NCI-H2081 treated with DMSO at 0.1 percent for 48 hours (cell line): ENCODE measurements at places on chromosomes 5 and 9.

- DNase-seq = no peak
Measured at GRCh38 chr5:2453781-2454180, 297.7 kb downstream of the IRX2 start.

DNA sequence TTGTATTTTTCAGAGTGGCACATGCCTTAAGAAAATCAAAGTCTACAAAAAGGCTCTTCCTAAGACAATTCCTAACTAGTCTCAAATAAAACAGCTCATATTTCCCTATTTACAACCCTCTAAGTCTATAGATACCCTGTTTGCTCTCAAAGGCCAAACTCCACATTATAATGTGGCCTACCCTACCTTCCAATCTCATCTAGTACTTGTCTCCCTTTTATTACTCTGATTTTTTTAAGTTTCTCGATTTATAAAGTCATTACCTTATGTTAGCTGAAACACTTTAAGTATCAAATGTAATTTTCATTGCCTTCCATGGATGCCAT lies 19.4 kb downstream of the KIAA1191 start:
- DNase-seq = no peak

- DNase-seq = peak; percentile 84
Measured at GRCh38 chr5:26666371-26666770, 372.0 kb downstream of the CDH9 start.

DNA sequence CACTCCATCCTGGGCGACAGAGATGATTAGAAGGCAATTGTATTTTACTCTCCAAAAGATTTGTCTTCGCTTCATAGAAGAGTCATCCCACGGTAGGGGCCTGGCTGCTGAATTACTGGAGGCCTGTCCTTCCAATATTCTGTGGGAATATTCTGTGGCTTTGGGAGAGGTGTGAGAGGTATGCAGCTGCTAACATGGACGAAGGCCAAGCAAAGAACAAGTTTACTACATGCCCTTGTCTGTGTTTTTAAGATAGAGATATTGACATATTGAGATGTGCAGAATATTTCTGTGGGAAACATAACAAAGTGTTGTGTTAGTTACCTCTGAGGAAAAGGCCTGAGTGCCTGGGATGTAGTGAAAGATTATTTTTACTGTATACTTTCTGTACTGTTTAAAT lies 71.8 kb upstream of the SMIM15 start:
- no peak for DNase-seq

- no peak for DNase-seq
Measured at GRCh38 chr5:172683645-172684471, 42.8 kb downstream of the NEURL1B start.

DNA sequence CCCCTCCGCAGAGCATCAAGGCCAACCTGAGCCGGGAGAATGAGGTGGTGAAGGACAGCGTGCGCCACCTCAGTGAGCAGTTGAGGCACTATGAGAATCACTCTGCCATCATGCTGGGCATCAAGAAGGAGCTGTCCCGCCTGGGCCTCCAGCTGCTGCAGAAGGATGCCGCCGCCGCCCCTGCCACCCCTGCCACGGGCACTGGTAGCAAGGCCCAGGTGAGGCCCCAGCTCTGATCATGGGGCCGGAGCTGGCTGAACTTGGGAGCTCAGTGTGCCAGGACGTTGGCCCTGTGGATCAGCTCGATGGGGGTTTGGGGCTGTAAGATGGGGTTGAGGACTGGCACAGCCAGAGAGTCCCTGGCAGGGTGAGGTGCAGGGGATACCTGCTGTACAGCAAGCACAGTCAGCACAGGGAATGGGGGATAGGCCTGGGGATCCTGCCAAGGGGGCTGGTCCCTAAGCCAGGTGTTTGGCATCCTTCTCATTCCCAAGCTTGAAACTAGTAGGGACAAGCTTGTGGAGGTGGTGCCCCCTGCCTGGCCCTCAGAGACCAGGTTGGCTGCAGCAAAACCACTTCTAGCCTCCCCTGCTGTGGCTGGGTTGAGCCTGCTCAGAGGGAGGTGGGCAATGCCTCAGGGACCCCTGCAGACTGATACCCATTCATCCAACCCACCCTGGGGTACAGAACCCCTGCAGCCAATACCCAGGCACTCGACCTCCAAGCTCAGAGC lies 22.5 kb downstream of the OLFML2A start:
- no peak for DNase-seq

GRCh38 chr9:15231788-15232635 lies 75.0 kb downstream of the TTC39B start:
- DNase-seq = no peak

- DNase-seq = no peak
Measured at GRCh38 chr9:135098400-135099105, 11.1 kb downstream of the OLFM1 start.

DNA sequence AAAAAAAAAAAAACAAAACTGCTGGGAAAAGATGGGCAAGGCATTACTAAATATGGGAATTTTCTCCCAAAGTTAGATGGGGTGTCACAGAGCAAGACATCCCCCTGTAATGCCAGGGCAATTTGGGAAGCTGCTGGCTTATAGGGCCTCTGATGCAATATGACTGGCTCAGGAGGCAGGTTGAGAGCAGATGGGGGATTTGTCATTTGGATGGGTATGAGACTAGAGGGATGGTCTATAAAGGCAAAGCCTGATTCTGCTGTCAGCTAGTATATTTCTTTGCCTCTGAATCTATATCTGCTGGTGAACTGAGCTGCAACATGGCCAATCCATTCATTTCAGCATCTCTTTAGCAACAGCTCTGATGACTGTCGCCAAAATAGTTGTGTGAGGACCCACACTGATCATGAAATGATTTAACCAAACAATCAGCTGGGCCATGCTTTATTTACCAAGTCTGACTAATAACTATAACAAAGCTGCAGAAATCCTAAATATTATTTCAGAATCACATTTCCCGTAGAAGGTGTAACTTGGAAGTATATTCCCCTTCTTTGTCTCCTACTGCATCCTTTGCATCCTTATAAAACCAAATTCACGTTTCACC lies 455.1 kb upstream of the ZNF608 start:
- no peak for DNase-seq

GRCh38 chr5:141681695-141682641 lies at the start of gene ARAP3:
Gene ARAP3 (minus strand): TSS chr5:141682230. CDS start chr5:141680486, 1,744 bp downstream.
- no peak for DNase-seq

- no peak for DNase-seq
Measured at GRCh38 chr5:157116483-157116954, 7.7 kb upstream of the HAVCR2 start.

GRCh38 chr9:108569624-108570023 lies 286.2 kb downstream of the ACTL7B start:
- DNase-seq = no peak

- no peak for DNase-seq
Measured at GRCh38 chr5:89816038-89816437, 593.5 kb downstream of the CETN3 start.

GRCh38 chr5:150488519-150489359 lies 19.2 kb upstream of the NDST1 start:
- DNase-seq = no peak

GRCh38 chr5:154863291-154864080 lies 5.1 kb downstream of the CNOT8 start:
- DNase-seq = no peak

DNA sequence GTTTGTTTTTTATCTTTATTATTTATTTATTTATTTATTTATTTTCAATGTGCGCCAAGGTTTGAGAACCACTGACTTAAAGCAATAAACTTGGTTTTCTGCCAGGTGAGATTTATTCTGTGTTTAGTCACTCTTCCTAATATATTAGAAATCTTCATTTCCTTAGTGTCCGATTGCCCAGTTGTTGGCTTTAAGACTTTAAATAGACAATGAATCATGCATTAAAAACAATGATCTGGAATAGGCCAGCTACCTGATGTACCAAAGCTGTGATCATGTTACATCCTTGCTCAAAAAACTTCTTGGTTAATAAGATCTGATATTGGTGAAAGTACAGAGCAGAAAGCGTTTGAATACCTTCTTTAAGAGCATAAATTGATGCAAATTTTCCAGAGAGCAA lies 52.1 kb upstream of the ERBIN start:
- no peak for DNase-seq

GRCh38 chr5:151156507-151157420 lies 815 bp downstream of the ANXA6 start:
- DNase-seq = no peak

DNA sequence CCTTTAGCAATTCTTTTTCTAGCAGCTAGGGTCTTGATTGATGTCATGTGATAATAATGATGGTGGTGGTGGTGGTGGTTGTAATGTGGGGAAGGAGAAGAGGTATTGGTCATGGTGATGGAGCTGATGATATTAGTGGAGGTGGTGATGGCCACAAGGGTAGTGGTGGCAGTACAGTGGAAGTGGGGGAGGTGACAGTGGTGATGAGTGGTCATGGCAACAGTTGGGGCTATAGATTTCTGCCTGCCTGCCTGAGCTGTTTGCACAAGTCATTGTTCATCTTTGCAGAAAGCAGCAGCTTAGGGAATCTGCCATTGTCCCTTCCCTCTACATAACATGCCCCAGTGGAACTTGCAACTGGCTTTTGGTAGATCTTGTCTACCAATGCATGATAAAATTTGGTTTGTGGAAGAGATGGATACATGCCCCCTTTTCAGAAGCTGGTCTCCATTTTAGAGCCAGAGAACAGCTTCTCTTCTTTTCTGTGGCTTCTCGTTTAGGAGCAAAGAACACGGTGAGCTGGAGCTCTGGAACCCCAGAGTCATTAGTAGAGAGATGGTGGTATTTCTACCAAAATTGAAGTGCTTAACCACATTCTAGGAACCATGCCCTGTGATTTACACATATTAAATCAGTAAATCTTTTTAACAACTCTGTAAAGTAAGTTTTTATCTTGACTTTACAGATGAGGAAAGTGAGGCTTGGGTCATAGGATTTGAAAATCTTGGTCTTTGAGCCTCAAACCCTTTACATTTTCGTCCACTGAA lies 100.3 kb downstream of the AOPEP start:
- DNase-seq = no peak

DNA sequence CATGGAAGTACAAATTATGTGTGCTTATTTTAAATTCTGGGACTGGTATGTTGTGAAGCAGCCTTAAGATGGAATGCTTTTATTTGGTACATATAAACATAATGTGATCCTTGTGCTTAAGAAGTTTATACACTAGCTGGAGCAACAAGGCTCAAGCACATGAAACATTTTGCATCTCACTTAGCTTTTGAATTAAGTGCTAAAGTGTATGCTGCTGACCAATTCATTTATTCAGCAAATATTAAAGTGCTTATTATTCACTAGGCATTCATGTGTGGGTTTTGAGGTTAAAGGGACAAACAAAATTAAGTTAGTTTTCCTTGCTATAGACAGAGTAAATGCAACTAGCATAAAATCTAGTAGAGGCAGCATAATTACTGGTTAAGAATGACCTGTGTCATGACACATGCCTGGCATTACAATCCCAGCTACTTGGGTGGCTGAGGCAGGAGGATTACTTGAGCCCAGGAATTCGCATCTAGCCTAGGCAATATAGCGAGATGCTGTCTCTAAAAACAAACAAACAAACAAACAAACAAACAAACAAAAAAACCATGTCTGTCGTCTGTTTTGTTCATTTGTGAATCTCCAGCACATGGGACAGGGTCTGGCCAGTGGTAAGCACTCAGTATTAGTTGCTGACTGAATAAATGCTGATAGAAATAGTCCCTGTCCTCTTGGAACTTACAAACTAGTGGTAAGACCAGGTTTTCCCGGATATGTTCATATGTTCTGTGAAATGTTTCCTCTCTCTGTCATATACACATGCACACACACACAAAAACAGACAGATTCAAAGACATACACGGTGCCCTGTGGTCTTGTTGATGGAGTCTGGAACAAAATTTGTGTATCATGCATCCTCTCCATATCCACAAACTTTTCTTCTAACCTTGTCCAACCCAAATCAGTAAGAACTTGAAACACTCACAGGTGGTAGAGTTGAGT lies 41.9 kb upstream of the TNFAIP8 start:
- no peak for DNase-seq

GRCh38 chr9:132026932-132027585 lies 52.6 kb downstream of the MED27 start:
- no peak for DNase-seq

GRCh38 chr5:24624872-24625271 lies 19.9 kb downstream of the CDH10 start:
- no peak for DNase-seq

GRCh38 chr9:80881940-80882339 lies 807.4 kb downstream of the TLE1 start:
- no peak for DNase-seq

- no peak for DNase-seq
Measured at GRCh38 chr5:6829150-6829784, 116.0 kb downstream of the TENT4A start.

DNA sequence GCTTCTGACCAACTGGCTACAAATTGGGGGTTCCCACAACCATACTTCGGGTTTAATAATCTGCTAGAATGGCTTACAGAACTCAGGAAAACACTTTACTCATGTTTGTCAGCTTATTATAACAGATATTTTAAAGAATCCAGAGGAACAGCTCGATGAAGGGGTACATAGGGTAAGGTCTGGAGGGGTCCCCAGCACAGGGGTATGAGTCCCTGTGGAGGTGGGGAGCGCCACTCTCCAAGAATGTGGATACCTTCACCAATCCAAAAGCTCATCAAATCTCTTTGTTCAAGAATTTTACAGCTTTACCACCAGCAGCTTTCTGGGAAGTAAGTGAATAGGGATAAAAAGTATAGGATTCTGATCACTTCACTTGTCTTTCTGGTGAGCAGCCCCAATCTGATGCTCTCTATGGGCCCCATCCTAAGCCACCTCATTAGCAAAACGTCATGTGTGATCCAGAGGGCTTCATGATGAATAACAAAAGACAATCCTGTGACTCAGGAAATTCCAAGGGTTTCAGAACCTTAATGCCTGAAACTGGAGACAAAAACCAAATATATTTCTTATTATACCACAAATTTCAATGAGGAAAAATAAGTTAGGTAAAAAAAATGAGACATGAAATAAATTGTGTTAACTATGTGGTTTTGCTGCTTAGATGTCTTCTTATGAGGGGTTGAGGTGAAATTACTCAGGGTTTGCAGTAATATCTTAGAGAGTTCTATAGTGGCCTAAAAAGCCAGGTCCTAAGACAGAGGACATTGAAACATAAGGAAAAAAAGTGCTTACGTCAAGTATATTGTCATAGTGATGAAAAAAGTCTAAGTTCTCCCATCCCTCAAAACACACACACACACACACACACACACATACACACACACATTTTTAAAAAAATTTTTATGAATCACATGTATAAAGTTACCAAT lies 290.5 kb downstream of the ANXA1 start:
- no peak for DNase-seq

GRCh38 chr9:76257311-76257710 lies 136.9 kb downstream of the RFK start:
- DNase-seq = no peak

- DNase-seq = no peak
Measured at GRCh38 chr9:13069498-13069897, 210.0 kb downstream of the MPDZ start.

DNA sequence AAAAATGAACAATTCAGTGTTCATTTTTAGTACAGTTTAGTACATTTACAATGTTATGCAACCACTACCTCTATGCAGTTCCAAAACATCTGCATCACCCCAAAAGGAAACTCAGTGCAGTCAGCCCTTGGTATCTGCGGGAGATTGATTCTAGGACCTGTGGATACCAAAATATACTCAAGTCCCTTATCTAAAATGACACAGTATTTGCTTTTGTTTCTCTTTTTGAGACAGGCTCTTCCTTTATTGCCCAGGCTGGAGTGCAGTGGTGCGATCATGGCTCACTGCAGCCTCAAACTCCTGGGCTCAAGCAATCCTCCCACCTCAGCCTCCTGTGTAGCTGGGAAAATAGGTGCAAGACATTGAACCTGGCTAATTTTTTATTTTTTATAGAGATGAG lies 114.0 kb downstream of the PIP5K1B start:
- DNase-seq = no peak
